Muscle of arm (tissue), 14 donors: ENCODE measurements at places on chromosomes 4 and X. TPM values are rescaled to one million over a fixed set of nuclear protein-coding genes. Genes with fewer than 3 reads are reported as not detected.

DNA sequence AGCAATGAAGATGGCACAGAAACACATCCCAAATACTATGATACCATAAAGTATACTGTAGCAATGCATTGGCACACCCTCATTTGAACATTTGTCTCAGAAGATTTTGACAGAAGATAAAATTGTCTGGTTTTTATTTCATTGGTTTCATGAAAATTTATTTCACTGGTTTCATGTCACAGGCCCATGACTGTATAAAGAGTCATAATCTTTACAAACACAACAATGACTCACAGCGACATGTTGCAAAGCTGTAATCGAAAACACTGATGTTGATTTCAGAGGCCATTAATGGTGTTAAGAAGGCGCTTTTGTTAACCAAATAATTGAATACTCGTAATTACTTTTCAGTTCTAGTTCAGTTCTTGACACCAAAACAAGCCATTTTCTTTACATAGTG lies 8.1 kb upstream of the DTHD1 start:
- no peak for DNase-seq

DNA sequence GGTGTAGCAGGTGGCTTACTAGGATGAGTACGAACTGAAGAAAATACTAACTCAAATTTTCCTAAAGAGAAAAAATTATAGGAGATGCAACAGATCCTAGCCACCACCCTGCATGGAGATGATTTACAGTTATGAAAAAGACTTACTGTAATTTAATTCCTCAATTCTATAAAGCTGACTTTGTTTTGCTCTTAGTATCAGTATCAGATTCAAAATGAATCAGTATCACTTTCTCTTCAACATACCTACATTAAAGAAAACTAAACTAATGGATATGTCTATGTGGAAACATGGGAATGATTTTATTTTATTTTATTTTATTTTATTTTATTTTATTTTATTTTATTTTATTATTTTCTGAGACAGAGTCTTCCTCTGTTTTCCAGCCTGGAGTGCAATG lies 525.8 kb downstream of the NLGN4X start:
- no peak for DNase-seq

- no peak for DNase-seq
Observed at GRCh38 chr4:153834901-153835300, 46.0 kb upstream of the SFRP2 start.

GRCh38 chr4:139617702-139618490 lies 47.7 kb upstream of the MGST2 start:
- DNase-seq = no peak

DNA sequence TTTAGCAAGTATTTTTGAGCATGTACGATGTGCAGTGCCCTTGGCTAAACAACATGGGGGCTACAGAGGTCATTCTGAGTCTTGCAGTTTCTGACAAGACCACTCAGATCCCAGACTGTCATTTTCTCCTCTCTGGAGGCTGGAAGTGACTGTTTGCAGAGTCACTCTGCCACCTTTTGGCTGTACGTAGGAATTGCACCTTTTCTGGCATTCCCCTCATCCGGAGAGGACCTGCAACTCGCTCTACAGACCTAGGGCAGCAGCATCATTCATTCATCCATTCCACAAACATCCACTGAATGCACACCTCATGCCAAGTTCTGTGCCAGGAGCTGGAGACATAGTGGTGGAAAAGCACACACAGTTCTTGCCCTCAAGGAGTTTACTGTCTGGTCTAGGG lies 160.4 kb upstream of the GPR101 start:
- DNase-seq = peak; percentile 7

DNA sequence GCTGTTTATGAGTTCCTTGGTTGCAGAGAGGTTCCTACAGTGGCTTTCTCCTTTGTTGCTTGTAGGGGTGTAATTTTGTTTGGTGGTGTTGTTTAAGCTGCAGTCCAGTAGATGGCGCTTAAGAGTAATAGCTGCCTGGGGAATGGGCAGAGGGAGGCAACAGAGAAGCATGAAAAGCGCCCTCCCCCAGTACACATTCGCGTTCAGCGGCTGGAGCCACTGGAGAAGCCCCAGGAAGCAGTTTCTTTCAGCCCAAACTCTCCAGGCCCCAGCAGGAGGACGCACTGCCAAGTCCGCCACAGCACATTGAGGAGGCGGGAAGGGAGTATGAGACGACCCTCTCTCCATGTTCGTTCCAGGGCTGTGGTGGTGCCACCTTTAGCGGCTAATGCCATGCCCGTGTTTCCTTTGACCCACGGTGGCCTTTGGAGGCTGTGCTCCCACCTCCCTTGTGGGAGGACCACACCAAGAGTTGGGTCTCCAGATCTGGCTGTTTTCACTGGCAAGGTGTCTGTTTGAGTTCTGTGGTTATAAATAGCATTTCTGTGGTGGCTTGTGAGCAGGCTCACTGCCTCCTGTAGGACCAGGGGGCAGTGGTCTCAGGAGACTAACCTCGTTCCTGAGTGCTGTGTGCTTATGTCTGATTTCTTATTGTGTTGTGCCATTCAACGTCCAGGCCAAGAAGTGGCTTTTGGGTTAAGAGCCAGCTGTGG lies 252.3 kb downstream of the ARHGAP10 start:
- no peak for DNase-seq

- no peak for DNase-seq
Observed at GRCh38 chr4:122010610-122011009, 58.8 kb upstream of the TRPC3 start.

GRCh38 chr4:163988865-163989264 lies 494.4 kb downstream of the TMA16 start:
- no peak for DNase-seq

DNA sequence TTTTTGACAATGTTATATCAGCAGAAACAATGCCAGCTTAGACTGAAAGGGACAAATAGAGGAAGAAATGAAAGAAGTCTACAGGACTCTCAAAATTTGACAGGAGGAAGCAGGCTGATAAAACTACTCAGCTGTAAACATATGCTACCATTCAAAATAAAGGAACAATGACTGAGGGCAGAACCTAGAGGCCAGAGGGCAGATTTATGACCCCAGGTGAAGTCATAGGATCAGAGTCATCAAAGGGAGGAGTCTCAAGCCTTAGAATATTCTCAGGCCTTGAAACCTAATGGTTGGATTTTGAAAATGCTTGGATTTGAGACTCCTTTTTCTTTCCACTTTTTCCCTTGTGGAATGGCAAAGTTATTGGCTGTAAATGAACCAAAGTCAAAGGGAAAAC lies 17.0 kb upstream of the SYTL5 start:
- DNase-seq = no peak

GRCh38 chr4:158496030-158496741 lies 25.5 kb upstream of the RXFP1 start:
- DNase-seq = no peak

DNA sequence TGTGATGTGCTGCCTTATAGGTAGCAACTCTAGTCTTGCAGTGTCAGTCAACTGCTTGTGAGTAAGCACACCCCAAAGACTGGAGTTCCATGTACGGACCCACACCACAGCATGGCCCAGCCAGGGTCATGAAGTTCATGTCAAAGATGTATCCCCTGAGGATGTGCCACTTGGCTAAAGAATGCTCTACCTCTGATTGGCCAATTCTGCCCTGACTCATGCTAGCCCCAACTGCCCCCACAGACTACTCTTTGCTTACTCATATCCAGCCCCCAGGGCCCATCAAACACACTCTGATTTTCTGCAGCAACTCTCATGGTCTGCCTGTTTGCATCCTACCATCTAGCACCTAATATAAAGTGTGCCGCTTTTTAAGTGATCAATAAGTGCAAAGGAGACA lies 62.5 kb downstream of the CHRDL1 start:
- no peak for DNase-seq

DNA sequence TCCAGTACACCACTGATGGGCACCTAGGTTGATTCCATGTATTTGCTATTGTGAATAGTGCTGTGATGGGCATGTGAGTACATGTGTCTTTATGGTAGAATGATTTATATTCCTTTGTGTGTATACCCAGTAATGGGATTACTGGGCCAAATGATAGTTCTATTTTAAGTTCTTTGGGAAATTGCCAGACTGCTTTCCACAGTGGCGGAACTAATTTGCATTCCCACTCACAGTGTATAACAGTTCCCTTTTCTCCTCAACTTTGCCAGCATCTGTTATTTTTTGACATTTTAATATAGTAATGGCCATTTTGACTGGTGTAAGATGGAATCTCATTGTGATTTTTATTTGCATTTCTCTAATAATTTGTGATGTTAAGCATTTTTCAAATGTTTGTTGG lies 25.9 kb downstream of the CC2D2A start:
- DNase-seq = no peak

- DNase-seq = no peak
Observed at GRCh38 chr4:84726356-84726755, 143.4 kb downstream of the CDS1 start.

GRCh38 chrX:110178179-110178865 lies 139.6 kb downstream of the AMMECR1 start:
- no peak for DNase-seq

GRCh38 chr4:74665346-74665745 lies 129.0 kb downstream of the BTC start:
- DNase-seq = no peak

- no peak for DNase-seq
Observed at GRCh38 chrX:1833656-1834360, 218.9 kb downstream of the ASMT start.

- no peak for DNase-seq
Observed at GRCh38 chrX:8629871-8630270, 102.1 kb downstream of the ANOS1 start.

- no peak for DNase-seq
Observed at GRCh38 chrX:131571348-131571747, 27.5 kb downstream of the OR13H1 start.

- peak; percentile 7 for DNase-seq
Observed at GRCh38 chr4:115234405-115235093, 121.1 kb upstream of the NDST4 start.

- DNase-seq = no peak
Observed at GRCh38 chr4:18105030-18106011, 83.8 kb upstream of the LCORL start.

GRCh38 chr4:80918004-80918403 lies 112.5 kb upstream of the BMP3 start:
- no peak for DNase-seq

DNA sequence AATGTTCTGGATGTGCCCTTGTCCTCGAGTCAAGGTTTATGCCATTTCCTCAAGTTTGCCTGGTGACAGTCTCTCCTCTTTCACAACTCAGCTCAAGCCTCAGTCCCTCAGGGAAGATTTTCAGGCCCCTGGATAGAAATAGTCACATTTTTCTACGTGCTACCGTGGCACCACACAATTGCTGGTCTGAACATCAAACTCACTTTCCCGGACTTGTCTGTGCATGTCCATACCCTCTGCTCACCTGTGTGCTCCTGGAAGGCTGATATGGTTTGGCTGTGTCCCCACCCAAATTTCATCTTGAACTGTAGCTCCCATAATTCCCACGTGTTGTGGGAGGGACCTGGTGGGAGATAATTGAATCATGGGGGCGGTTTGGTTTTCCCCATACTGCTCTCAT lies 129.7 kb downstream of the HS3ST1 start:
- DNase-seq = no peak

- DNase-seq = no peak
Observed at GRCh38 chr4:117137145-117137544, 51.8 kb upstream of the TRAM1L1 start.

DNA sequence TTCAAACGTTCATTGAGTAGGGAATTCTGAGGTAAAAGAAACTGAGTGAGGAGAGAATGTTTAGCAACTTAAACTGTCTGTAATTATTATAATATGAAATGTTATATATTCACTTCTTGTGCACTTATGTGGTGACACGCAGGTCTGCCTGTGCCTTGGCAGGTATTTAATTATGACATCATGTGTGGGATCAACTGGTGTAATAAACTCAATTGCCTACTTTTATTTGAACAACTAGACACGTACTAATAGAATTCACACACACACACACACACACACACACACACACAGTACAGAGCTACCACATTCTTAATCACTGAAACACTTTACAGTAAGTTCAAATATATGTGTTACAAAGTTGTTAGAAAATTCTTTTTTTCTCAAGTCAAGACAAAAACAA lies 20.7 kb upstream of the SLC25A31 start:
- no peak for DNase-seq

- DNase-seq = no peak
Observed at GRCh38 chr4:40197879-40198689, 1.3 kb downstream of the RHOH start.

DNA sequence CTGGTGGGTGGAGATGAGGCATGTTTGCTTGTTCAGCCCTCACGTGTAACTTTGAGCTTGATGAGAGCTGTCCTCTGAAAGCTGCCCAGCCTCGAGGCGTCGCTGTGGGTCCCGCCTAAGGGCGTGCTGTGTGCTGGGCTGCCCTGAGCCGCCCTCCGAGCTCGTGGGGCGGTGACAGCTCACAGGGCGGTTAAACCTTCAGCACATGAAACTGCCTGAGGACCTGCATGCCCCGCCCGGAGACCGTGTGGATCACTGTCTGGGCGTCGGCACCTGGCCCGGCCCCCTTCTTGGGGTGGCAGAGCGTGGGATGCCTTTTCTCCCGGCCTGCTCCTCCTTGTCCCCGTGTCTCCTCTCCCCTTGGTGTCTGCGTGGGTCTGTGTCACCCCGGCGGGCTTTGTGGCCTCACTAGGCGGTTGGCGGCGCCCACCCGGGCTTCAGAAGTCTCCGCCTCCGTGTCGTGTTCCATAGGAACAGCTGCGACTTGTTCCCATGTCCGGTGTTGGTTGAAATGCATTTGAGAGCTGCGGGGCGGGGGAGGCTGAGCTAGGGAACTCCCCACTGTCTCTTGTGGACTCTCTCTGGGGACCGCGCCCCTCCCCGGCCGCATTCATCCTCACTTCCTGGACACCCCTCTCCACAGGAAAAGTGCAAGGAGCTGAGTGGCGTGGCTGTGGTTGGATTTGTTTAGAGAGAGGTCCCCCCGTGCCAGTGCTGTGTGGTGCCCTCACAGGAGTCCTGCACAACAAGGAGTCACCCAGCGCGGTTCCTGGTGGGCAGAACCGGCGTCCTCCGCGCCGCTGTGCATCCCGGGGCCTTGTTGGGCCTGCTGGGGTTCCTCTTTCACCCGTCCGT lies 6.8 kb downstream of the AKAP17A start:
- DNase-seq = no peak

DNA sequence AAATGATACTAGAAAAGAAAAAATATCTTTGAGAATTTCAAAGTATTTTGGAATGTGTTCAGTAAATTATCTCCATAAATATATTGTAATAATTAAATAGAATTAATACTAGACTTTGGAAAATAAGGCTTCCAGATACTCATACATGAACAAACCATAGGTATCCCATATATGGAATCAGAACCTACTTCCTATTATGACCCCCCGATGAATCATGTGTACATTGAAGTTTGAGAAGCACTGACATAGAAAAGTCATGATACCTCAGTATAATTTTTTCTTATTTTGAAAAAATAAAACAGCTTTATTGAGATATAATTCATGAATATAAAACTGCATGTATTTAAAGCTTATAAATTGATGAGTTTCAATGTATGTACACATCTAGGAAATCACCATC lies 27.2 kb upstream of the SMARCA5 start:
- no peak for DNase-seq

The LONRF3 gene
- 1.3 TPM for polyA plus RNA-seq

The TCEANC gene
- polyA plus RNA-seq = 5.3 TPM

The MAGEB10 gene
- not detected for polyA plus RNA-seq

The SHISA3 gene
- polyA plus RNA-seq = 5.0 TPM

The SMIM43 gene
- polyA plus RNA-seq = not detected

The DGKK gene
- not detected for polyA plus RNA-seq

The LGI2 gene
- not detected for polyA plus RNA-seq
